NCI-H2171 (cell line): ENCODE measurements at places on chromosomes 16 and 17.

DNA sequence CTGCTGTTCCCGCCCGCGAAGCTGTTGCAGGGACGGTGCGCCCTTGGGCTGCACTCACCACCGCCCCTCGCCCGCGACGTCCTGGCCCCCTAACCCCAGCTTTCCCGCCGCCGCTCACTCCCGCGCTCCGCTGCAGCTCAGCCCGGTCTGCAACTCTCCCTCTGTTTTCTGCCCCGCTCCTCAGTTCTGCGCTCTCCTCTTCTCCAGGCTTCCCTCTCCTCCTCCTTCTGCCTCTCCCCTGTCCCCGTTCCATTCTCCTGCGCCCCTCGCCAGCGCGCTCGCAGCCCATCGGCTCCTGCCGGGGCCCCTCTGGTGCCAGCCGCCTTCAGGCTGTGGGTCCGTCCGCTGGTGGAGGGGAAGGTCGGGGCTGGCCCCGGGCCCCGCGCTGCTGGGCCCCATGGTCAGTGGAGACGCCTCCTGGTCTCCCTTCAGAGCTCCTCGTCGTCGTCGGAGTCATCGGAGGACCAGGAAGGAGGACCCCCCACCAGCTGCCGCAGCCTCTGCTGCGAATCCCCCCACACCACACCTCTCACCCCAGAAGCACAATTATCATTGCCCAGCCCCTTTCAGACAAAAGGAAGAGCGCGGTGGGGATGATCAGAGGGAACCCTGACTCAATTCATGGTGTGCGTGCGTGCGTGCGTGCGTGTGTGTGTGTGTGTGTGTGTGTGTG, 223.2 kb upstream of the FOXF1 start:
- no peak for DNase-seq

DNA sequence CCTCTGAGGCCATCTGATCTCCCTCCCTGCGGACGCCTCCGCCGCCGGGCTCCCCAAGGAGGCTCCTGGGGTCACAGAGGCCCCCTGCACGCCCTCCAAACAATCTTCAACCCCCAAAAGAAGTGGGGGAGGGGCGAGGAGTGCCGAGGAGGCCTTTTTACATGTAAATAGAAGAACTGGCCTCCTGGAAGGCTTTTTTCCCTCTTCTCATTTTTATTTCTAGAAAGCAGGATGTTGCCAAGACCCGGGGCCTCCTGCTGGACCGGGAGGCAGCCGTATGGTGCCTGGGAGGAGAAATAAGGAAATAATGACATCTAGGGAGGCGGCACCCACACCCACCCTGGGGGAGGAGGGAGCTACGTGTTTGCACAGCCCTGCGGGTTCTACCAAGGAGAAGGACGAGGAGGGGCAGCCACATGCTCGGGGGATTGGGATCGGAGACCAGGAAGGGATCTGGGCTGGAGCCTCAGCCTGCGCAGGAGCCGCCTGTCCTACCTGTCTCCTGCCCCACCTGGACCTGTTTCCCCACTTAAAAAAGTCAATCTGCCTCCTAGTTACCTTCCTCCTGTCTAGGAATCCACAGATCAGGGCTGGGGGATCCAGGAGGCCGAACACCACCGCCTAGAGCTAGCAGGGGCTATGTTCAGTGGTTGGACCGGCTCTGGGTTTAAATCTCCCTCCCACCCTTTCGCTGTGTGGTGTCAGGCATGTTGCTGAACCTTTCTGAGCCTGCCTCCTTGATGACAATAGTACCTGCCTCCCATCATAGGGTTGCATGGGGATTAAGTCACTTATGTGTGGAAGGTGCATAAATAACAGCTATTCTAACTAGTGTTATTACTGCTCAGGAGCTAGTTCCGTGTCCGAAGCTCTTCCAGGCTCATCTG, 175.7 kb upstream of the GSE1 start:
- peak; percentile 89 for DNase-seq

DNA sequence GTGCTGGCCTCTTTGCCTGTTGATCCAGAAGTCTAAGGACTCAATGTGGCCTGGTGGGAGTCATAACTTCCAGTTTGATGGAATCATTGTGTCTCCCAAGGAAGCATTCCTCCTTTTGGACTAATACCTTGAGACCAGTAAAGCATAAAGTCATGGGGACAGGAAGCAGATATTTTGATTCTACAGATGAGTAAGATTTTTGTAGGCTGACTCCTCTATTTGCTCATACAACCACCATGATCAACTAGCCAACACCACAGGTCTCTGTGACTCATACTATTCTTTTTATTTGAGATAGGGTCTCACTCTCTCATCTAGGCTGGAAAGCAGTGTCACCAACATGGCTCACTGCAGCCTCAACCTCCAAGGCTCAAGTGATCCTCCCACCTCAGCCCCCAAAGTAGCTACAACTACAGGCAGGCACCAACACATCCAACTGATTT, 6.2 kb downstream of the MT2A start:
- DNase-seq, result no peak

DNA sequence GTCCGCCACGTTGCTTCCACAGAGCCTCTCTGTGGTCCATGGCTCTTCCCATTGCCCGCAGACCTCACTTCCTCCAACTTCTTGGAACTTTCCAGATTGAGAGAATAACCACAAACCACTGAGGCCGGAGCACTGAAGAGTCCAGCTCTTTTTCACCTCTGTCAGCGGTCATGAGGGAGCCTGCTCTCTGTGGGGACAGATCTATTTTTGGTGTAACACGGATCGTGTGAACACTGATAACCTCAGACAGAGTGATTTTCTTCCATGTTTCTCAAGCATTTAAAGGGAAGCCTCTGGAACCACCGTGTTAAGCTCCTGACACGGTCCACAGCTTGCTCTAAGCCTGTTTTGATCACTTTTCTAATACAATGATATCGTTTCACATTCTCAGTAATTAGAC, 49.7 kb downstream of the NTN1 start:
- DNase-seq, result no peak

- DNase-seq, result no peak
These were observed 24.9 kb downstream of the HMOX2 start for GRCh38 chr16:4501071-4501478.

DNA sequence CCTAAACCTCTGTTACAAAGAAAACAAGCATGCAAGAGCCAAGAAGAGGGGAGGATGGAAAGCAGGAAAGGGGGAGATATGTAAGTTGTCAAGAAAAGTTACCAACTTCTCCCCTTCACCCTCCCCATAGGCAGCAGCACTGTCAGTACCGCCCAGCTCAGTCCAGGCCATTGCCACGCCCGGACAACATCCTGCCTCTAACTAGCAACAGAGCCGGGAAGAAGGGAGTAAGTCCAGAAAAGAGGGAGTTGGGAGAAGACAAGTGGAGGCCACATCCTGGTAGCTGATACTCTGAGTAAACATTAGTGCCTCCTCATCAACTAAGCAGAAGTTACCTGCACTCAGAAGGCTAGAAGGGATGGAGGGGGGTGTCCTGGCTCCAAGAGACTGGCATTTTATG, 113.6 kb downstream of the SMG6 start:
- no peak for DNase-seq

DNA sequence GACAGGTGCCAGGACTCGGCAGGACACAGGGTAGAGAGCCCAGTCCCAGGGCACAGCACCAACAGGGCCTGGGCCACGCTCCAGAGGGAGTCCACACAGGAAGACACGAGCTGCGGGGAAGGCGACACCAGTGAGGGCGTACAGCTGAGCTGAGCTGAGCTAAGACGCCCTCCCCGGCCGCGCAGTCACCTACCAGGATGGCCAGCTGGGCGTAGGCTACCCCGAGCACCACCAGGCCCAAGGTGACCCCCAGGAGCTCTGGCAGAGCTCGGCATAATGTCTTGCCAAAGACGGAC, 42.6 kb downstream of the TSC2 start:
- DNase-seq, result no peak

- no peak for DNase-seq
These were observed 123.6 kb upstream of the CRHR1 start for GRCh38 chr17:45660474-45660873.

GRCh38 chr16:50024207-50024606, 818 bp upstream of the CNEP1R1 start:
- no peak for DNase-seq

DNA sequence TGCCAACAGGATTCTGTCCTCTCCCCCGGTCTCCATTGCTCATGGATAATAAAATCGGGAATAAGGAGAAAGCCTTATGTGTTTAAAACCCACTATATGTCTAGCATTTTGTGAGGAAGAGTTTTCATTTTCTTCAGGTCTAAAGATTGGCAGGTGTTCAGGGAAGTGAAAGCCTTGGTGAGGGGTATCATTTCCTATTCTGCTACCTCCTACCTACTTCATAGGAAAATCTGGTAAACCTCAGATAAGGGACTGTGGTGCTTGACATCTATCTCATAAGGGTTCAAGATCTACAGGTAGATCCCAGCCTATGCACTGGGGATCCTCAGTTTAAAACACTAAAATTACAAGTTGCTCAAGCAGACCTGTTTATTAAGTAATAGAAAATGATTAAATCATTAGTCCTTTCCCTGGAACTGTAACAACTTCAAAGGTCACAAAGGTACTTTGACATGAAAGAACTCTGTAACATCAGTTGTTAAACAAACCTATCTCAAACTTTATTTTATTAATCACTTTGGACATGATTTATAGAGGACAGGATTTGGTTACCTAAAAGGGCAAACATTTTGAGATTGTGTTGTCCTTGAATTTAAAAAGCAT, 6.5 kb downstream of the MOSMO start:
- no peak for DNase-seq

DNA sequence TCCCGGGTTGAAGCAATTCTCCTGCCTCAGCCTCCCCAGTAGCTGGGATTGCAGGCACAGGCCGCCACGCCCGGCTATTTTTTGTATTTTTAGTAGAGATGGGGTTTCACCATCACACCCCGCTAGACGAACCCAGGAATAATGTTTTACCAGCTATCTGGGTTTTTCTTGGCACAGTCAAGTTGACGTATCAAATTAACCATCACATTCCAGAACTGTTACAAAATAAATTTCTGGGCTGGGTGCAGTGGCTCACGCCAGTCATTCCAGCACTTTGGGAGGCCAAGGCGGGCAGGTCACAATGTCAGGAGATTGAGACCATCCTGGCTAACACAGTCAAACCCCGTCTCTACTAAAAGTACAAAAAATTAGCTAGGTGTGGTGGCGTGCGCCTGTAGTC, 501.2 kb downstream of the SHISA9 start:
- DNase-seq, result no peak

DNA sequence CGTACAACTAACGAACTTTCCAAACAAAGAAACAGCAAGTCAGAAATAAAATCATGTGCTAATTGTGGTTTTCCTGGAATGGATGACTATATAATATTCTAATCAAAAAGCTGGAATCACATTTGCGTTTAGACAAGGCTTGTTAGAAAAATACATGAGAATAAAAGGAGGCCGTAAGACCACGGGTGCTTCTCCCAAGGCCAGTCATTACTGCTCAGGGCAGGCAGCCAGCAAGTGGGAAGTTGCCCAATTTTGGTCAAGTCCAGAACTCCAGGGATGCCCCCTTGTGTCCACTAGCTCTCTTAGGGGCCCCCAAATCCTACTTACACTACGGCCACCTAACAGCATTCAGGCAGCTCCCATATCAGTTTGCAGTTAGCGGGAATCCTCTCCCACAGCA, 25.9 kb upstream of the LYRM9 start:
- no peak for DNase-seq

GRCh38 chr16:79164388-79164995, 436.0 kb downstream of the MAF start:
- no peak for DNase-seq
